ENCODE measurements at places on chromosomes 13 and 19.
A peak's percentile ranks its signal among the peaks of the same experiment; 100 is the strongest.

GRCh38 chr13:45200701-45201232 is at the start of gene KCTD4:
Gene KCTD4, minus strand, starts transcription at chr13:45201045. Its CDS starts 6,478 bp downstream, at chr13:45194567.
- DNase-seq, result no peak

GRCh38 chr13:60369242-60369641 is 27.8 kb upstream of the TDRD3 start:
- DNase-seq, result no peak

- DNase-seq, result no peak
Observed at GRCh38 chr13:60169239-60170031, 5.7 kb upstream of the DIAPH3 start.

DNA sequence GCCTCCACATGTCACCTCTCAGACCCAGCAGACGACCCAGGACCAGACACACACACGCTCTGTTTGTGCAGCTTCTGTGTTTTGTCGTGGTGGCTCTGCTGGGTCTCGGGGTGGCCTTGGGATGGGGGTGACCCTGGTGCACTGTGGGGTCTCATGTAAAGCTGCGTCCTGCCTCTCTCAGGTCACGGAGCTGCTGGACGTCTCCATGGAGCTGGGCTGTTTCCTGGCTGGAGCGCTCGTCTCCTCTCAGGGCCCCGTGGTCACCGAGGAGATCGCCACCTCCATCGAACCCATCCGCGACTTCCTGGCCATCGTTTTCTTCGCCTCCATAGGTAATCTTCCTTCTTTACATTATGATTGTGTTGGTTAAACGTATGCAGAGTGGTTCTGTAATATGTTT is 45.4 kb upstream of the TFDP1 start:
- no peak for DNase-seq

DNA sequence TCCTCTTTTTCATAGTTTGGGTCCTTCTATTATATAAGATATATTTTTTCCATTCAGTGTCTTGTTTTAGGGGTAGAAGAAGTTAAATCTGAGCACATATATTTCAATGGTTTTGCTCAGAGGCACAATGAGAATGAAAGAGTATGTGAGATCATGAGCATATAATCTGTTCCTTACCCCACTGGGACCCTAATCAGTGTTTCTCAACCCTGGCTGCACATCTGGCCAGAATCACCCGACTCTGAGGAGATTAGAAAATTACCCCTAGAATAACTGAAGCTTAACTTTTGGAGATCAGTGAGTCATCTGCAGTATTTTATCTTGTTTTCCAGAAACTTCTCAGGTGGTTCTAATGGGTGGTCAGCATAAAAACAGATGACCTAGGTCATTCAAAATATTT is 782 bp downstream of the CYSLTR2 start:
- DNase-seq, result no peak

GRCh38 chr13:48514793-48515192 is 18.1 kb downstream of the RCBTB2 start:
- no peak for DNase-seq

DNA sequence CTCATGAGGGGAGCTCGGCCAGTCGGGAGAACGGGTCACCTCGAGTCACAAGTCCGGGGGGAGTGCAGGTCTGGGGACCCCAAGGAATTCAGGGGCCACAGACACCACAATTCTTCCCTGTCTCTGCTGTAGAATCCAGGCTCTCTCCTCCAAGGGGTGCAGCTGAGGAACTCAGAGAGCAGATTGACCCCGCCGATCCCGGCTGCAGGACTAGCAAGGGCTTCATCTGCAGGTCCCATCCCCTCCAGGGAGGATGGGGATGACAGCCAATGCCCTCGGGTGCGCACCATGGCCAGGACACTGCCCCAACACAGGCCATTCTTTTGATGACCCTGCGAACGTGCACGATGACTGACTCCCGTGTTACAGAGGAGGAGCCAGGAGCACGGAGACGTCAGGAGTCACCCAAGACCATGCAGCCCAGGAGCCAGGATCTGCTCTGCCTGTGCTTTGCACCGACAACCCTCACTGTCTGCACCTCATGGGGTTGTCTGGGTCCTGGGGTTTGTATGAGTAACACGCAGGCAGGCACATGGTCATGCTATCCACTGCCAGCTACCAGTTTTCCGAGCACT is 48.5 kb upstream of the TUBGCP3 start:
- DNase-seq, result no peak

DNA sequence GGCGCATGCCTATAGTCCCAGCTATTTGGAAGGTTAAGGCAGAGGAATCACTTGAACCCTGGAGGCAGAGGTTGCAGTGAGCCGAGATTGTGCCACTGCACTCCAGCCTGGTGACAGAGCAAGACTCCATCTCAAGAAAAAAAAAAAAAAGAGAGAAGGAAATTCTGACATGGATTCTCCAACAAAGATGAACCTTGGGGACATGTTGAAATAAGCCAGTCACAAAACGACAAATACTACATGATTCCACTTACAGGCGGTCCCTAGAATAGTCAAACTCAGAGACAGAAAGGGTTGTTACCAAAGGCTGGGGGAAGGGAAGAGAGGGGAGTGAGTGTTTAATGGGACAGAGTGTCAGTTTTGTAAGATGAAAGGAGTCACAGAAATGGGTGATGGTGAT is 66.4 kb downstream of the F2RL3 start:
- DNase-seq, result no peak

- DNase-seq, result peak; percentile 36
Observed at GRCh38 chr19:12035220-12036172, at the start of gene ZNF433. Gene ZNF433, minus strand, starts transcription at chr19:12035679. Its CDS starts 140 bp downstream, at chr19:12035539.

DNA sequence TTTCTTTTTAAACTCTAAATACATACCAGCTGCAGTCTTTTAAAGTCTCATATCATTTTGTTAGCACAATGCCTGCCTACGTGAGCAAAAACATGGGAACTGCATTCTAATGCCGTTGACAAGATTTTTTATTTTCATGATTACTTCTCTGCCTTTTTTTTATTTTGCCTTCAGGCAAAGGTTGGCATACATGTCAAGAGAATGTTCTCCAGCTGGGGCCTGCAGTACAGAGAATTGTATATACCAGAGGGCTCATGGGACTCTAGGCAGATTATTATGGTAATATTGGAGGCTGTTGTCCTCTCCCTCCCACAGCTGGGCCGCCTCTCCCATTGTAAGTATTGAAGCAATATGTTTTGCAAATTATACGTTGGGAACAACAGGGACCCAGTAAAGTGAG is 53.9 kb upstream of the OBI1 start:
- no peak for DNase-seq

GRCh38 chr13:51601601-51602565 is 17.6 kb downstream of the WDFY2 start:
- no peak for DNase-seq

DNA sequence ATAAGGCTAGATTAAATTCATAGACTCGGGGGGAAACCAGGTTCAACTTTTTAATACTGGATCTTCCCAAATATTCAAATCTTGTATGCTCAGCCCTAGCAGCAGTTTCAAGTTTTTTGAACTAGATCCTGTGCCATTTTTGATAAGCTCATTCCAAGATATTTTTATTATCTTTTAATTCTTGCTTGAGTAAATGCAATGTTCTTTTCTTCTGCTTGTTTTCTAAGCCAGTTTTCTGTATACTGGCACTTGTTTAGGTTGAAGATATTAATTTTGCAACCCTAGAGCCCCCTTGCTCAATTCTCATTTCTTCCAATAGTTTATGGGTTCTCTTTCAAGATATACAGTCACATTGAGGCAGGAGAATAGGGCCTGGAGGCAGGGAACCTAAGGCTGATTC is 13.1 kb upstream of the PNMA8C start:
- no peak for DNase-seq

DNA sequence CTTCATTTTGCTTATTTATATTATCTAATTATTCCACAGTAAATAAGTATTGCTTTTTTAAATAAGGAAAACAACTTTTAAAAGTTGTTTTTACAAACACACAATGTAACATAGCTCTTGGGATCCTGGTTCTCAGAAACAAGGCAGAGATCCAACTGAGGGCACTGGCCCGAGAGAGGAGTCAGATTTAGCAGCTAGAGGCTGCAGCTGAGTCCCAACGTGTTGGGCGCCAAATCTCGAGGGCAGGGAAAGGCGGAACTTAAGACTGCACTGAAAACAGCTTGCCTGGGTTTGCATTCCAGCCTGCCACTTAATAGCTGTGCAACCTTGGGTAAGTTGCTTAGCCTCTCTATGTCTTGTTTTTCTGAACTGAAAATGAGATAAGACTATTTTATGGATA is 16.4 kb upstream of the WASF3 start:
- DNase-seq, result no peak

- peak; percentile 17 for DNase-seq
Observed at GRCh38 chr13:53045189-53045588, 16.6 kb downstream of the OLFM4 start.
